GF-D8 (cell line): ENCODE measurements at places on chromosomes 7 and 10.
A peak's percentile ranks its signal among the peaks of the same experiment; 100 is the strongest.

- DNase-seq, result no peak
Observed at GRCh38 chr10:84846658-84847316, 518.4 kb downstream of the CCSER2 start.

GRCh38 chr10:121583258-121583657, 15.0 kb downstream of the FGFR2 start:
- DNase-seq, result no peak

- DNase-seq, result no peak
Observed at GRCh38 chr10:71542478-71542877, 145.8 kb downstream of the CDH23 start.

DNA sequence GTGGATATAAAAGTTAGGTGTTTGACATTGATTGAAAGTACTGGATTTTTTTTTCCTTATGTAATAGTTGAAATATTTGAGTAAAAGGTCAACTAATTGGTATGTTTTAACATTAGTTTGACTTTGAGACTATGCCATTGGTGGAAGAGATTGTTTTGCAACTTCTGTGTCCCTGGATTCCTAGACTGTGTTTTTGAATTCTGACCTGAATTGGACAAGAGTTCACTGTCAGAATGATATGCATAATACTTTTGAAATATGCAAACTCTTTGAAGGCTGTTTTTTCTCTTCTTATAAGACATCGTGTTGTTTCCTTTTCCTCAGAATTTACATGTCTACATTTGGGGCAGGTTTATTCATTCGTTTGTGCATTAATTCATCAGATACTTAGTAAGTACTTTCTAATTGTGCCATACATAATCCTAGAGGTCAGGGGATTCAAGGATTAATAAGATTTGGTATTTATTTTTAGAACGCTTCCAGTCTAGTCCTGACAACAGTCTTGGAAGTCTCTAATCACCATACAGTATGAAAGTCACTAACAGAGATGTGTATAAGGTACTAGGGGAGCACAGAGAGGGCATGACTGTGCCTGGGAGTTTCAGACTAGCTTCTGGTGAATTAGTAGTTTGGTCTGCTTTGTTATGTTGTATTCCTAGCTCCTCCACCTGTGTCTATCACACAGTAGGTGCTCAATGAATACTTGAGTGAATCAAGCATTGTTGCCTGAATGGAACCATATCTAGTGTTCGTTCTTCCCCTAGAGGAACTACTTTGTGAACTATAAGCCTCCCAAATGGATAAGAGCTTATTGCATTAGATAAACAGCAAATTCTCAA, 49.2 kb downstream of the AGK start:
- no peak for DNase-seq

- no peak for DNase-seq
Observed at GRCh38 chr7:92560602-92561001, 29.6 kb downstream of the FAM133B start.

GRCh38 chr10:71661779-71662336, 57.7 kb downstream of the C10orf105 start:
- DNase-seq, result no peak

DNA sequence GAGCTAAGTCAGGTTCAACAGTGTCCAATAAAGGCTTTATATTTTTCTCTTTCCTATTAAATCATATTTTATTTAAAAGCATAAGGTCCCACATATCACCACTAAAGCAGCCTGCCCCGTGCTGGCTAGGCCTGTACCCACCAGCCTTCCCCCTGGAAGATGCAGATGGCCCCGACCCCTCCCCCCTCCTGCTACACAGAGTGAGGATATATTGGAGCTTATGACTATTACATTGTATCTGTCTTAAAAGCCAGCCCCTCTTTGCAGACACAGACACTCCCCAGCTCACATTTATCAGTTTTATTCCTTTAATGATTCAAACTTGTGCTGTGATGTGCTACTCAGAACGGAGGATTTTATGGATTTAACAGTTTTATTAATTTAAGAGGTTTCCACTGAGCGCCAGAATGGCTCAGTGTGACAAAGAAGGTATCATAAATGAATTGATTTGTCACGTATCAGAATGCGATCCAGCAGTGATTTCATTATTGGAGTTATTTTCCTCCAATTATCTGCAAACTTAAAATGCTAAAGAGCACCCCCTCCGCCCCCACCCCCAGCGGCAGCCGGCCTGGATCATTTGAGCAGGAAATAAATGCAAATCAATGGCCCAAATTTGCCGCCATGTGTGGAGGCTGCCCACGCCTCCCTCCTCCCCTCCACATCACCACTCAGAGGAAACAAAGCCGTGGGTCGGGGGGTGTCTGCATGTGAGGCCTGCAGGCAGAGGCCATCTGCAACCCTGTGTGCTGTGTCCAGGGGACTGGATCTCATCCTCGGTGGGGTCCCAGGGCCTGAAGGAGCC, 72.6 kb upstream of the ZMIZ1 start:
- DNase-seq, result no peak

GRCh38 chr10:24958721-24959381, 6.4 kb upstream of the PRTFDC1 start:
- no peak for DNase-seq

GRCh38 chr7:66236713-66237303, 31.7 kb downstream of the TPST1 start:
- DNase-seq, result no peak

DNA sequence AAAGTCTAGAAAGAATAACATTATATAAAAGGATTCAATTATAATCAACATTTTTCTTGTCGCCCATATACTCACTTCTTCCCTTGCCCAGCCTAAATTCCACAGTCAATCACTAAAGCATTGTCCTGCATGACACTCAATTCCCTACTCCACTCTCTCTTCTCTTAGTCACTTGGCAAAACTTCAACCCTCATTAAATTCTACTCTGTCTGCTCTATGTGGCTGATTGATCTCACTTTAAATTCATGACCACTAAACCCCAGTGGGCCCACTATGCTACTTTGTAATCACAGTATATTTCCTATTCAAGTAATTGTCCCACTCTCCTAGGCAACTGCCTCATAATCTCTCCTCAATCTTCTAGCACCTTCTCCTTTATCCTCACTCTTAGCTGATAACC, 54.1 kb downstream of the MTERF1 start:
- no peak for DNase-seq

DNA sequence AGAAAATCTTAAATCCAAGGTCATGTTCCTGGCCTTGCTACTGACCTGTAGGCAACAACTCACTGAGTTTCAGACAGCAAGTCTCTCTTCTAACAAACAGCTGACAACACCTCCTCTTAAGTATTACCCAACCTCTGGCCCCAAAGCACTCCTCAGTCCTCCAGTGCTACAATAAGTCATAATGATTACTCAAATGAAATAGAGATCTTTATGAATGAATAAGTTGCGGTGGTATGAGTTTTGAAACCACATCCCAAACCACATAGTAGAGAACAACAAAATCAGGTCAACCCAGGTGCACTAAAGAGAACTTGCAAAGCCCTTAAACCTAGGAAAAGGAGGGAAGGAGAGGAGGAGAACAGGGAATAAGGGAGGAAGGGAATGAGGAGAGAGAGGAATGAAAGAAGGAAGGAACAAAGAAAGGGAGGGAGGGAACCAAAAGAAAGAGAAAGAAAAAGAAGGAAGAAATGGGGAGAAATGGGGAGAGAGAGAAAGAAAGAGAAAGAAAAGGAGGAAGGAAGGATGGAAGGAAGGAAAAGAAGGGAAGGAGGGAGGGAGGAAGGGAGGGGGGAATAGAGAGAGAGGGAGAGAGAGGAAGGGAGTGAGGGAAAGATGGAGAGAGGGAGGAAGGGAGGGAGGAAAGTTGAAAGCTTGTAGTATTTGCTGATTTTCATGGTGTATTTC, 142.8 kb upstream of the CALCR start:
- DNase-seq, result no peak

DNA sequence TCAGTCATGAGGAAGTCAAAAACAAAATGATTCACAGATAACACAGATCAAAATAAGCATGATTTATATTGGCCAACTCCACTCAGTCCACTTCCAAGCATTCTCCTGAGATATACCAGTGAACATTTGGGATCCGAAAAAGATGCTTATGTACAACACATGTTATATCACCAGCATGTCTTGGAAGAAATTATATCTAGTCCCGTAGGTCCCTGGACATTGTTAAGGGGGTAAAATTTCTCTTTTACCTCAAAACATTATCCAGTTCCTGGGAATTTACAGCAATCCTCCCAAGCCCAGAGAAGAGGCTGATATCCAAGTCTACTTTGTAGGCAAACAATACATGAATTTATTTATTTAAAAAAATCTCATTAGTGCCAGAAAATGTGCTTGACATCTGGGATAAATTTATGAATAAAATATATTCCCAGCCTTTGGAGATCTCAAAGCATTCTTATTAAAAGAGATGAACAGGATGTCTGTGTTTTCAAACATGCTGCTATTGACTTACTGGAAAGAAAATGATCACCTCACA, 582.2 kb upstream of the ZWINT start:
- DNase-seq, result no peak

GRCh38 chr7:91405092-91405788, 141.0 kb downstream of the FZD1 start:
- DNase-seq, result no peak

DNA sequence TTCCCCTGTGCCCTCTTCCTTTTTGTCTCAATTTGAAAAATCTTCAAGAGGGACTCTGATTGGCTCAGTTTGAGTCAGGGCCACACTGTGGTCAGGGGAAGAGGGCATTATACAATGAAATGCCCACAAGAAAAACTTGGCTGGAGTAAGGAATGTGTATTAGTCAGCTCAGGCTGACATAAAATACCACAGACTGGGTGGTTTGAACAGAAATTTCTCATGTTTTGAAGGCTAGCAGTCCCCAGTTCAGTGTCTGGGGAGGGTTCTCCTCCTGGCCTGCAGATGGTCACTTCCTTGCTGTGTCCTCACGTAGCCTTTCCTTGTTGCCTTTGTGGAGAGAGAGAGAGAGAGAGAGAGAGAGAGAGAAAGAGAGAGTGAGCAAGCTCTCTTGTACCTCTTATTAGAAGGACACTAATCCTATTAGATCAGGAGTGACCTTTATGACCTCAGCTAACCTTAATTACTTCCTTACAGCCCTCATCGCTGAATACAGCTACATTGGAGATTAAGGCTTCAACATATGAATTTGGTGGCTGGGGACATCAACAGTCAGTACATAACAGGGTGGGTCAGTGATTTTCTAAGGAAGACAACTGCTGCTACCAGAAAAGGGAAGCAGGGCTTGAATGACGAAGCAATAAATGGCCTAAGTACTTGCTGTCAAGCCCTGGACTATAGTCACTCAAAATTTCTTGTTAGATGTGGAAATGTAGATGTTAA, 25.8 kb upstream of the FAM13C start:
- DNase-seq, result no peak

GRCh38 chr7:66518151-66518691, 110.5 kb upstream of the KCTD7 start:
- DNase-seq, result no peak

GRCh38 chr10:71475243-71475871, 78.6 kb downstream of the CDH23 start:
- peak; percentile 50 for DNase-seq

GRCh38 chr7:8585591-8585990, 152.2 kb downstream of the NXPH1 start:
- no peak for DNase-seq

- DNase-seq, result no peak
Observed at GRCh38 chr7:29569648-29570047, 6.0 kb downstream of the PRR15 start.
